Ovary (tissue), 10 donors: ENCODE measurements at places on chromosomes 7 and 10.

- H3K36me3 ChIP-seq = no peaks in the 10 kb centered on the region
- peak overlapping the region; percentile 87 for H3K27ac ChIP-seq
- peak overlapping the region; percentile 76 for H3K4me3 ChIP-seq
- peak; percentile 54 for DNase-seq
These were observed 952 bp downstream of the DIP2C start for GRCh38 chr10:688312-689120.

- no peaks in the 10 kb centered on the region for H3K36me3 ChIP-seq
- H3K4me3 ChIP-seq = no peak overlapping the region
- no peak overlapping the region for H3K27ac ChIP-seq
- H3K27me3 ChIP-seq = no peaks in the 10 kb centered on the region
- H3K4me1 ChIP-seq = no peaks in the 10 kb centered on the region
These were observed 88.9 kb upstream of the KLF6 start for GRCh38 chr10:3873728-3874461.

DNA sequence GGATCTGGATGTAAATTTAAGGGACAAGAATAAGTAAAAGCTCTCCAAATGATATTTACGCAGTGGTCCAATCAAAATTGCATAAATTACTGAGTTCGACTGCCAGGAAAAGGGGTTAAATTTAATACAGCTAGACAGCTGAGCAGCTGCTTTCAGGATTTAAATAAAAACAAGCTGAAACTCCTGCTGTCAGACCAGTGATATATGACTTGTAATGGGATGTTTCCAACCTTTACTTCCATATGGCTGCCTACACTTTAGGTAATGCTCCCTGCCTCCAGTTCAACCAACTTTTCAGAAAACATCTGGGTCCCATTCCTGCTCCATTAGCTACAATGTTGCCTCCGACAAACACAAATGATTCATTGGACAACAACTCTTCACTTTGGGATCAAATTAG lies 326.3 kb upstream of the DGKB start:
- H3K4me3 ChIP-seq = no peak overlapping the region
- no peak overlapping the region for H3K27ac ChIP-seq
- no peaks in the 10 kb centered on the region for H3K27me3 ChIP-seq
- no peak for DNase-seq
- H3K36me3 ChIP-seq = no peaks in the 10 kb centered on the region
- no peaks in the 10 kb centered on the region for H3K4me1 ChIP-seq

GRCh38 chr10:114795039-114795438 lies 26.5 kb upstream of the FHIP2A start:
- H3K4me3 ChIP-seq = no peak overlapping the region
- no peaks in the 10 kb centered on the region for H3K27me3 ChIP-seq
- H3K36me3 ChIP-seq = no peaks in the 10 kb centered on the region
- H3K27ac ChIP-seq = no peak overlapping the region
- DNase-seq = no peak

GRCh38 chr10:6233725-6234277 lies 31.1 kb downstream of the PFKFB3 start:
- DNase-seq = no peak
- no peak overlapping the region for H3K4me3 ChIP-seq
- H3K36me3 ChIP-seq = no peaks in the 10 kb centered on the region
- H3K27me3 ChIP-seq = no peaks in the 10 kb centered on the region
- no peak overlapping the region for H3K27ac ChIP-seq
- H3K4me1 ChIP-seq = no peaks in the 10 kb centered on the region

- H3K4me1 ChIP-seq = no peaks in the 10 kb centered on the region
- no peak overlapping the region for H3K27ac ChIP-seq
- no peaks in the 10 kb centered on the region for H3K36me3 ChIP-seq
- no peak for DNase-seq
- H3K4me3 ChIP-seq = no peak overlapping the region
These were observed 31.2 kb downstream of the JAKMIP3 start for GRCh38 chr10:132096863-132097478.

DNA sequence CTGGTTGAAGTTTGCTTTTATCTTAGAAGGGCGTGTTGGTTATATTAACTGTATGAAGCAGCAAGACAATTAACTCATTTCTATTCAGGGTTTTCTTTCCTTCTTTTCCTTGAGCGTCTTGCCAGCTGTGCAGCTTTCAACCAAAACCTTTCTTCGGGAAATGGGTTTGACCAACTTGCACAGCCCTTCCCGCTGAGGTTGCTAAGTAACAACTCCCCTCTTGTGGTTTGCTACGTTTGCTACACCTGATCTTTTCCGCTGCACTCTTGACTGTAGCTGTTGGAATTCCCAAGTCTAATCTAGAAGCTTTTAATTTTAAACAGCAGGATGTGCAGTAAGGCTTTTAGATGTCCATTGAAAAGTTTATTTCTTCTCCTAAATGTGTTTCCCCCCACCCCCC lies 116.9 kb downstream of the CDCA7L start:
- no peak for DNase-seq
- H3K27ac ChIP-seq = no peak overlapping the region
- H3K27me3 ChIP-seq = no peaks in the 10 kb centered on the region
- H3K4me1 ChIP-seq = no peaks in the 10 kb centered on the region
- no peaks in the 10 kb centered on the region for H3K36me3 ChIP-seq

- H3K27me3 ChIP-seq = no peaks in the 10 kb centered on the region
- H3K36me3 ChIP-seq = no peaks in the 10 kb centered on the region
- DNase-seq = no peak
- no peak overlapping the region for H3K27ac ChIP-seq
These were observed 698.3 kb downstream of the PARD3 start for GRCh38 chr10:34116681-34117271.

DNA sequence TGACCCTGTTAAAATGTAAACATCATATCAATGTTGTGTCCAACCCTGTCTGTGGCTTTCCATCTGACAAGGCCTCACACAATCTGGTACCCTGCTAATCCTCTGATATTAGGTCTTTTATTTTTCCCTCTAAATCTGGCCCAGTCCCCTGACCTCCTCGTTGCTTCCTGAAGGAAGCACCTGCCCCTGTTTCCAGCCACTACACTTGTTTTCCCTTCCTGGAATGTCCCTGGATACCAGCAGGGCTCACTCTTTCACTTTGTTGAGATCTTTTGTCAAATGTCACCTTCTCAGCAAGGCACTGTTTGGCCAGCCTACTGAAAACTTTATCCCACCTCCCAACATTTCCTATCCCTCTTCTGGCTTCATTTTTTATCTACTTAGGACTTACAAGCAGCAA lies 2.1 kb downstream of the SAMD9L start:
- H3K36me3 ChIP-seq = no peaks in the 10 kb centered on the region
- peaks cover 5% of the 10 kb centered on the region for H3K4me1 ChIP-seq
- no peak overlapping the region for H3K4me3 ChIP-seq
- no peaks in the 10 kb centered on the region for H3K27me3 ChIP-seq
- DNase-seq = no peak

GRCh38 chr10:47295411-47295810 lies 4.6 kb upstream of the GDF10 start:
- DNase-seq = no peak
- H3K27ac ChIP-seq = no peak overlapping the region
- no peak overlapping the region for H3K4me3 ChIP-seq
- no peaks in the 10 kb centered on the region for H3K36me3 ChIP-seq

DNA sequence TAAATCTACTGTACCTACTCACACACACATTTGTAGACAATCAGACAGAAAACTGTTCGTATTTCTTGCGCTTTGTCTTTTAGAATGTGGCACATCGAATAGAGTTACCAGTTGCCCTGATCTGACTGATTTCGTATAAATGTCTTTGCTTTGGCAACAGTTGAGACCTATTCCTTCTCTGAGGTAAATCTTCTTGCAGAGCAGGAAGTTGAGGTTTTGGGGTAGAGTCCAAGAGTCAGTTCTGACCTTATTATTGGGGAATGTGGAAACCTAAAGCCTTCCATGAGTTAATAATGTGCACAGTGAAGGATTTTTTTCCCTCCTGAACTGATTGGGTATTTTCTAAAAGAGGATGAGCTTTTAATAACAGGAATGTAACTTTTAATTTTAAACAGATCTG lies 135.3 kb downstream of the KIAA1217 start:
- DNase-seq = no peak
- H3K4me1 ChIP-seq = no peaks in the 10 kb centered on the region
- H3K27me3 ChIP-seq = no peaks in the 10 kb centered on the region
- no peak overlapping the region for H3K4me3 ChIP-seq
- no peak overlapping the region for H3K27ac ChIP-seq
- no peaks in the 10 kb centered on the region for H3K36me3 ChIP-seq
